ENCODE measurements at places on chromosomes 7 and 10.

DNA sequence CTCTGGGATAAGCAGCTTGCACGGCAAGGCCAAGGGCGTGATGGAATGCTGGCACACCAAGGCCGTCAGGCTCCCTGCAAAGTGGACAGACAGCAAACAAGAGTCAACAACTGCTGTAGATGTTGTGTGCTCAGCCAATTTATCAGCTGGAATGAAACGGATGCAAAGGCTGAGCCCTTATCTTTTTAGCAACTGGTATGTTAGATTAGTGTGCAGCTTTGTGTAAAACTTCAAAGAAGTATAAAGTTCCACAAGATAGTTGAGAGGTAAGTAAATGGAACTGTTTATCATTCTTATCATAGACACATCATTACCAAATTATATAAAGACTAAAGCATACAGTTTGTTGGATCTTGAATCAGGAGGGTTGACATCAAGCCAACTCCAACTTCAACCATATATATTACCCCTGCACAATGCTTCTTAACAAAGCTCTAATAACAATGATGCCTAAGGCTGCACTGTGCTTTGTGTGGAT, 289.0 kb downstream of the TNS3 start:
- no peak for DNase-seq

DNA sequence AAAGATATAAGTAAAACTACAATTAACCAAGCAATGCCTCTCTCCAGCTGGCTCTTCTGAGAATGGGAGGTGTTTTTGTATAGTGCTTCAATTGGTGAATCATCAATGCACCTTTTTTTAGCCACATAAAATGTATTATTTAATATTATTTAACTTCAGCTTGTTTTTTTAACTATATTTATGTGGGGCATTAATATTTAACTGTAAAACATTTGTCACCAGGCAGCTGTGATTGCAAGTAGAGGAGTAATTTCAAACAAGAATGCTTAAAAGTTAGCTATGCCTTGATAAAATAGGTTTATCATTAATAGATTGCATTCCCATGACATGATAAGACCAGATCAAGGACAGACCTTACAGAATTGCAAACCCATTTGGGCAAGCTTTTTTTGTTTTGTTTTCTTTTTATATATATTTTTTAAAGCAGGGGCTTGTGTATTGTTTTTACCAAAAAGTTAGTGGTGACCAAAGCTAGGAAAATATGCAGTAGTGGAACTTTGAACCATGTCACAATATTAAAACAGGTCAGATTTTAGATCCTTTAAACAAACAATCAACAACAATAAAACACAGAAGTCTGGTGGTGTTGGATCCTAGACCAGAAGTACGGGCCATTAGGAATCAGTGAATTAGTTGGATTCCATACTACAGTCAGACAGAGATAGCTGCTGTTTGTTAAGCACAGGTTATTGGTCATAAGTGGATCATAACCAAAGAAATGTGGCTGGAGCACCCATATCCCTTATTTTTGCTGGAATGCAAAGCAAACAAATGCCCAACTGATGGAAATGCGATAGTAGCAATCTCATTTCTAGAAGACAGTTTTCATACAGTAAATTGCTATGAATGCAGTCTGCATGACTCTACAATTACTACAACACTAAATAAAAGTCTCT, 2.9 kb downstream of the CAV2 start:
- DNase-seq = no peak

GRCh38 chr7:82442492-82443035, 1.0 kb downstream of the CACNA2D1 start:
- no peak for DNase-seq

DNA sequence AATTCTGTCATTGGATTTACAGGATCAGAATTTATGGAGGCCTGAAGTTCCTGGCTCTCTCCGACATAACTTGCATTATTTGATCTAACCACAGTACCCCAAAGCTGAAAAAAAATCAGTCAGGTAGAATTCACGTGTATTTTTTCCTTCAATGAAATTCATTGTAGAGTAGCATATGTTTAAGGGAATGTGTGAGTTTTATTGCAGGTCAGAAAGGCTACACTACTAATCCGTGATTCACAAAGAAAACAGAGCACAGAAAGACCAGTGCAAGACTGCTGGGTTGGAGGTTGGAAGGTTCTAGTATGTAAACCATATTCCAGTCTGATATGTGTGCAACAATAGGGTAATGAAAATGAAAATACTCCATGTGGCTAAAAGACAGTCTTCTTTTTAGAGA, 247.0 kb upstream of the FERD3L start:
- DNase-seq = no peak

DNA sequence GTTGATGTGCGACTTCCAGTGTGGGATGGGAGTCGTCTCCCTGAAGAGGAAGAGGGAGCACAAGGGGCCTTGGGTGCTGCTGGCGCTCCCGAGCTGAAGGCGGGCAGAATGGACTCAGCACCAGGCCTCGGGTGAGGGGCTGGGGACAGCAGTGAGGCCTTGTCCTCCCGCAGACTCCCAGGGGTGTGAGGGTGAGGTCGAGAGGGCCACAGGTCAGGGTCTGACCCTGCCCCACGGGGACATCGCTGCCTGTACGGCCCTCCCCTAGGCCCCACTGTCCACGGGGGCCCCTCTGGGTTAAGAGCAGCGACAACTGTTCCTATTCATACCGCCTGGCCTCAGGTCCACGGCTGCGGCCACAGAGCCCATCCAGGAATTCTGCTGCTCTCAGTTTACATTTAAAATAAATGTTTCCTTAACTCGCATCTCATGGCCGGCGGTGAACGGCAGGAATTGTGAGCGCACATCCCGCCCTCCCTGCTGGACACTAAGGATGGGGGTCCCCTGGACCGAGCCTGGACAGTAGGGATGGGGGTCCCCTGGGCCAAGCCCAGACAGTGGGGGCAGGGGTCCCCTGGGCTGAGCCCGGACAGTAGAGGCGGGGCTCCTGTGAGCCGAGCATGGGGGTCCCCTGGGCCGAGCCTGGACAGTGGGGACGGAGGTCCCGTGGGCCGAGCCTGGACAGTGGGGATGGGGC, 61.7 kb downstream of the PDGFA start:
- DNase-seq = no peak

GRCh38 chr7:100017300-100017699, 1.9 kb downstream of the ZKSCAN1 start:
- peak; percentile 57 for DNase-seq

DNA sequence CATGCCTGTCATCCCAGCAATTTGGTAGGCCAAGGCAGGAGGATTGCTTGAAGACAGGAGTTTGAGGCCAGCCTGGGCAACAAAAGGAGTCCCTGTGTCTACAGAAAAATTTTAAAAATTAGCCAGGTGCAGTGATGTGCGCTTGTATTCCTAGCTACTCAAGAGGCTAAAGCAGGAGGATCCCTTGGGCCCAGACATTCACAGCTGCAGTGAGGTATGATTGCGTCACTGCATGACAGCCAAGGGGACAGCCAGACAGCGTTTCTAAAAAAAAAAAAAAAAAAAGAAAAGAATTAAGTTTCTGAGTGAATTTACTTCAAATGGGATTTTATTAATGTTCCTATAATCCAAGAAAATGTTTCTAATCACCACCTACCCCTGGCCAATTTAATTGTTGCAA, 87.4 kb upstream of the RNF148 start:
- no peak for DNase-seq

DNA sequence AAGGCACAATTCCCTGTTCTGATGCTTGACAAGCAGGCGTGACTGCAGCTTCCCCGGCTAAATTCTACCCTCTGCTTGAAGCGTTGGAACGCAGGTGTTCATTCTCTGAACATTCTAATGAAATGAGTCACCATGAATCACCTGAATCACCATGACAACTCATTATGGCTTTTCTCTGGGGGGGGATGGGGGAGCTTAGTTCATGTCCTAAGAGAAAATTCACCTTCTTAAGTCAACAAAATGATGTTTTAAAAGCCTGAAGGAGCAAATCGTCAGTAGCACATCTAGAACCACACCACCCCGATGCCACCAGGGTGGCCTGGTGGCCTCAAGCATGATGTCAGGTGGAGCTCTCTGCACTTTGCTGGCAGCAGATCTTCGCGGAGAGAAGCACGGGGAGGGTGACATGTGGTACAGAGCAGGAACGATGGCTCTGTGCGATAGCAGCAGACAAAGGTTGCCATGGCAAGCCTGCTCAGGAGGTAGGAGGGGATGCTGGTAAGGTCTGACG, 33.7 kb downstream of the DDC start:
- DNase-seq = peak; percentile 63

GRCh38 chr7:2980401-2981102, 63.1 kb downstream of the CARD11 start:
- DNase-seq = peak; percentile 34

DNA sequence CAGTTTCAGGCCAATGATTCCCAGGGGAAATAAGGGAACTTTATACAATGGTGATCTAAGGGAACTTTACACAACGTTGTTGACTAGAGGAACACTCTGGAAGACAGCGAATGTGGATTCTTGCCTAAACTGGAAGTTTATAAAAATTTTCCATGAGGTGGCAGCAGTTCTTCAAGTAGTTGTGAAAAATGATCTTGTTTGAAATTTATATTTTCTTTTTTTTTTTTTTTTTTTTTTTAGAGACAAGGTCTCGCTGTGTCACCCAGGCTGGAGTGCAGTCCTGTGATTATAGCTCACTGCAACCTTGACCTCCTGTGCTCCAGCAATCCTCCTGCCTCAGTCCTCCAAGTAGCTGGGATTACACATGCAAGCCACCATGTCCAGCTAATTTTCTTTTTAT, 32.1 kb upstream of the GTF2I start:
- no peak for DNase-seq

DNA sequence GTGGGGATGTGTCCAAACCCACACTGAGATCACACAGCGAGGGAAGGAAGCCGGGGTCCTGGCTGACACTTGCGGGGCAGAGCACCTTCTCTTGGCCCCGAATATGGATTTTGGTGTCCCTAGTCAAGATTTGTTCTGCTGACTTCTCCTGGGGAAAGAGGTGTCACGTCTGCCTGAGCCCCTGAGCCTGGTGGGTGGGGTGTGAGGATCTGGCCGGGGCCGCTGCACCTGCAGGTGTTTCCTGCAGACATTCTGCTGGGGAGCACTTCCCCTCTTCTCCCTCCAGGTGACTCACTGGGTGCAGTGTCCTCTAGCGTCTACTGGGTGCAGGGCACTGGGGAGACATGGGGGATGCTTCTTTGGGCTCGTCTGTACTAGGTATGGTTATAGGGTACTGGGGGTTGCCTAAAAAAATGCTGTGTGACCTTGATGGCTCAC, 99.2 kb downstream of the GRK5 start:
- DNase-seq = no peak

DNA sequence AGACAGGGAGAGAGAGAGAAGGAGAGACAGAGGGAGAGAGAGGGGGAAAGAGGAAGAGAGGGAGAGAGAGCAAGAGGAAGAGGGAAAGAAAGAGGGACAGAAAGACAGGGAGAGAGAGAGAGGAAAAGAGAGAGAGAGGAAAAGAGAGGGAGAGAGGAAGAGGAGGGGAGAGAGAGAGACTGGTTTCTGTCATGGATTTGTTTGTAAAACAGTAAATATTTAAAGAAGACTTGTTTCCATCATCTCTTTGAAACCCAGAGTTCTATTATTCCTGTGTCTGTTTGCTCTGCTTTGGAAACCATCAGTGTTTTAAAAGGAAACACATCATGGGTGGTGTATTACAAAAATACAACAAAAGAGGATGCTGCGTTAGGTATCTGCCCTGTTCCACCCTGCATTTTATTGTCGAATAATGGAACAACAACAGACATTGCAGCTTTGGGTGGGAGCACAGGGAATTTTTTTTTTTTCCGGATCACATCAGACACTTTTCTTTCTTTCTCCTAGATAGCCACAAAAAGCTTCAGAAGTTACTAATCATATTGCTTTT, 150.7 kb upstream of the RSU1 start:
- DNase-seq = no peak

DNA sequence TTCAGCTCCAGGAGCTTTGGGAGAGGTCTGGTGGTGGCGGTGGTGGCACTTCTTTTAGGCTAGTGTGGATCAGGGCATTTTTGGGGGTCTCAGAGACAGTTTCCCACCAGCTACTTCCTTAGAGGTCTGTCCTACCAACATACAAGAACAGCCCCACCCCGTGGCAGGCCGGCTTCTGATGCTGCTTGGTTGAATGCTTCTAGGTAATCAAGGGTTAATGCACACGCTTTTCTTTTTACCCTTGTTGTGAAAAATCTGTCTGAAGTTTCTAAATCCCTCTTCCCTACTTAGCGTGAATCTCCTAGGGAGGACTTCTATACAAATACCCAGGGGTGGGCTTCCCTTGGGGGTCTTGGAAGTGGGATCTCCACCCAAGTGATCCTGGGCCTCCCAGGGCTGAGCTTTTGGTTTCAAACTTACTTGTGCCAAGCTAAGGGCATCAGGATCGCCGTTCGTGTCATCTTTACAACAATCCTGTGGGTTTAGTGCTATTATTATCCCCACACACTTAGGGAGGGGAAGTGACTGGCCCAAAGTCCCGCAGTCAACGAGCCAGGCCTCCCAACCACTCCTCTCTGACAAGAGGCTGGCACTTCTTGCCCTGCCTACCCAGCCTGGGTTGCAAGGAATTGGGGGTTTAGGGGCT, 1.7 kb downstream of the SH2B2 start:
- no peak for DNase-seq

- DNase-seq = no peak
Measured at GRCh38 chr10:45147000-45147399, 146.3 kb downstream of the ZNF22 start.

DNA sequence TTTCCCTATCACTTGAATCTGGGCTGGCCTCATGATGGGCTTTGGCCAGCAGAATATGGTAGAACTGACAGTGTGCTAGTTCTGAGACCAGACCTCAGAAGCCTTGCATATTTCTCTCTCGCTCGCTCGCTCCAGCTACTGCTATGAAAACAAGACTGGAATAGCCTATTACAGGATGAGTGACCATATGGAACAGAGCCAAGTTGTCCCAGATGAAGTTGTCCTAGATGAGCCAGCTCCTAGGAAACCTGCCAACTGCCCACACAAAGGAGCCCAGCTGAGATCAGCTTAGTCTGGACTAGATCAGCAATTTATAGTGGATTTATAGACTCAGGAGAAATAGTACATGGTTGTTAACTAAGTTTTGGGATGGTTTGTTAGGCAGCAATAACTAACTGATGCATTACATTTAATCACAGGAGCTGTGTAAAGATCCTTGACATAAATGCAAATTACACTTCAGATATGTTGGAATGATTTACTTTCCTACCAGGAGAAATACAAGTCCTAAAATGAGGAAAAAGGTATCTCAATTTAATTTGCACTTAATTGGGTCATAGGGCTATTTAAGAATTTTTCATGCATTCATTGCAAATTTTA, 6.8 kb upstream of the HECW1 start:
- no peak for DNase-seq

- DNase-seq = no peak
Measured at GRCh38 chr10:87866412-87866974, 3.1 kb downstream of the PTEN start.

DNA sequence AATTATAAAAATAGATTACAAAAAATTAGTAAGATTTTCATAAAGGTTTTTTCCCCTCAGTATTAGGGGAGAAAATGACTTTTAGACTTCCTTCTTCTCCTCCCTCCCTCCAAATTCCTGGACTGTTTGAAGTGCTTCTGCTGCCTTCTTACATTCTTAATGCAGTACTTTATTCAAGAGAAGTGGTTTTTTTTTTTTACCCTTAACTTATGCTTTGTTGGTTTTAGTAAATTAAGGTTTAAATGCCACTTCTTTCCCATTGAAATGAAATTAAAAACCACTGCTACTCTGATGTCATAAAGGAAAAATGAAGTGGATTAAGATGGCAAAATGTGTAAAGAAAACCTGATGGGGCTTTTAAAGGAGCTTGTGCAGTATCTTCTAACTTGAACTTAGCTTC, 140.7 kb downstream of the VTI1A start:
- no peak for DNase-seq

Measured in body of pancreas (tissue), 4 donors.